EH (cell line): ENCODE measurements at places on chromosomes 13 and 19.

GRCh38 chr19:40422748-40423566 lies 2.8 kb downstream of the SERTAD1 start:
- no peak for DNase-seq

DNA sequence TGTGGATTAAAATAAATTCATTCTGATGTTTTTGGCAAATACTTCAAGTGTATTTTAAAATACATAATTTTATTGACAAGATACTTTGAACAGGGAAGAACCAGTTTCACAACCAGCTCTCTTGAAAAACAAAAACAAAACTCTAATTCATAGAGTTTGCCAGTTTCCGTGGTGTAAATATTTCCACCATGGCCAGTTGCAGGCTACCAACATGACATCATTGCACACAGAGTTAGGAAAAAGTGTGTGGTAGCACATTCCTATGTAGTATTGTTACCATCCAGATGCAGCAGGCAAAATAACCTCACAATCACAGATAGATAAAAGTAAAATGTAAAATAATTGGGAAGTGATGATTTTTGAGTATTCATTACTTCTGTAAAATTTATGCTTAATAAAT lies 7.7 kb upstream of the RNF113B start:
- DNase-seq: peak; percentile 58

GRCh38 chr13:111323549-111323948 lies 3.1 kb downstream of the TEX29 start:
- no peak for DNase-seq

- peak; percentile 76 for DNase-seq
Observed at GRCh38 chr13:49097374-49097773, 121.7 kb downstream of the FNDC3A start.

DNA sequence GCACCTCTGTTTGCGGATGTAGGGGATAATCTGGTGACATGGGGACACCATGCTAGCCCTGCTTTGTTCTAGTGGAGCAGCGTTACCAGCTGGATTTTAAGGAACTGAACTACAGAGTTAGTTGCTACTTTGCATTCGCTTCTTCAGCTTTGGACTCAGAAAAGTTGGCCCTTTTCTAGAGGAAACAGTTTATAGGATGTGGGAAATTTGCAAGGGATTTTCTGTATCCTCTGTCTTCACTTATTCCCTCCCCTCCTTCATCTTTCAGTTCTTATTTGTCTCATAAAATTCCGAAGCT lies 2.1 kb downstream of the GATAD2A start:
- DNase-seq: no peak

GRCh38 chr19:17580470-17581144 lies 25.2 kb downstream of the COLGALT1 start:
- no peak for DNase-seq

- DNase-seq: peak; percentile 86
Observed at GRCh38 chr13:21033856-21034602, 27.4 kb downstream of the LATS2 start.

DNA sequence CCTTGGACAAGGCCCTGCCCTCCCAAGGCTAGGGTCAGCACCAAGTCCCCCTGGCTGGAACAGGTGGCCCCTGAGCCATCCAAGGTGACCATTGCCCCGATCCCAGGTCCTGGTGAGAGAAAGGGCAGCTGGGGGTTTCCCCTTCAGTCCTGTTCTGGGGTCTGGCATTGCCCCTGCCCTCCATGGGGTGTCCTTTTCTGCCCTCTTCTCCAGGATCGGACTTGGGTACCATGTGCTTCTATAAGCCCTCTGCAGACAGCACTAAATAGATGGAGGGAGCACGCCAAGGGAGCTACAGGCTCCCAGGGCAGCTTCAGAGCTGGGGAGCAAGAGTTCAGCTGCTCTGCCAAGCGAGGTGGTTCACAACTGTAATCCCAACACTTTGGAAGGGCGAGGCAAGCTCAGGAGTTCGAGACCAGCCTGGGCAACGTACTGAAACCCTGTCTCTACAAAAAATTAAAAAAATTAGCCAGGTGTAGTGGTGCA lies 13.5 kb upstream of the KCNN1 start:
- no peak for DNase-seq

- no peak for DNase-seq
Observed at GRCh38 chr19:31100206-31100590, 249.0 kb downstream of the TSHZ3 start.

DNA sequence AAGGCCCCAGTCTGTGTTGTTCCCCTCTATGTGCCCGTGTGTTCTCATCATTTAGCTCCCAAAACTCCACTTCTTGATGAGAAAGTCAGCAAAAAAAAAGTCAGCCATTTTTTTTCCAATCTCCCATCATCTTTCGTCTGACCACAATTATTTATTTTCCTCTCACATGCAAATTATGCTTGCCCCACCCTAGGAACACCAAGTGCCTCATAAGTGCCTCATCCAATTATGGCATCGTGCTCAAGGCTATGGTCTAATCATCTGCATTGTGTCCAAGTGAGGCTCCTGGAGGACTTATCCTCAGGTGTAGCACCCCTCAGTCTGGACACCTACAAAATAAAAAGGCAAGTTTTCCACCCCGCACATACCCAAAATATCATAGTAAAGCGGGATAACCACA lies 20.8 kb upstream of the IPO5 start:
- no peak for DNase-seq

DNA sequence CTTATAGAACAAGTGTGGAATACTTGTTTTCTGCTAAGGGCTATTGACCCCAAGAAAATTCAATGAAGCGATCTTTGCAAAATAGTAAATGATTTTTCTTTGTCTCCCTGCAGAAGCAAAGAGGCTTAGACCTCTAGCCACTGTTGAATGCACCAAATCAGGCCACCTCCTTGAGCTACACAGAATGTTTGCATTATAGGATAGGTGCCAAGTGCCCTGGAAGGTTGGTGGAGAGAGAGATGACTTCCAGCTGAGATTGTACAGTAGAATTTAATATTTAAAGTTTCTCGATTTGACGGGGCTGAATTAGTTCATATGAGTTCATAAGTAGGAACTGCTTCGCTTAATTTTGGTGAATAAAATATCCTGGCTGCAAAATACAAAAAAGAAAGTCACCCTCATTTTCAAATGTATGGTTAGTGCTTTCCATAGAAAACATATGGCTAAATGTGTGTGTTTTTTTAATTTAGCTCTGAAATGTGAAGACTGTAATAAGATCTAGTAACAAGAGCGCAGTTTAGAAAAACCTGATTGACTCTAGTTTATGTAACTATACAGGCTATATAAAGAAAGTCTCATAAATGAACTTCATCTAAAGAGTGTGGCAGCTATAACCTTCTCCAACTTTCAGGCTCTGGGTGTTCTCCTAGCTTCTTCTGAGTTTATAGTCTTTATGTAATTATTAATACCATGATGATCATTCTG lies 41.6 kb downstream of the LRCH1 start:
- no peak for DNase-seq

DNA sequence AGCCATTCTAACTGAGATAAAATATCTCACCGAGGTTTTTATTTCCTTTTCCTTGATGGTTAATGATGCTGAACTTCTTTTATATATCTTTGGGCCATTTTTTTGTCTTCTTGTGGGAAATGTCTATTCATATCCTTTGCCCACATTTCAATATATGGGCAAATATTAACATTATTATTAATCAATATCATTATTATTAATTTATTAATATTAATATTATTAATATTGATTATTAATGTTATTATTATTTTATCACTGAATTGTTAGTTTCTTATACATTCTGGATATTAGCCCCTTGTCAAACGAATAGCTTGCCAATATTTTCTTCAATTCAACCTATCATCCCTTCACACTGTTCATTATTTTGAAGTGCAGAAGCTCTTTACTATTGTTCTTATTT lies 2203.6 kb downstream of the PCDH9 start:
- no peak for DNase-seq

GRCh38 chr13:39578821-39579291 lies 24.1 kb downstream of the LHFPL6 start:
- DNase-seq: peak; percentile 4

- no peak for DNase-seq
Observed at GRCh38 chr19:30898353-30899103, 450.7 kb downstream of the TSHZ3 start.

DNA sequence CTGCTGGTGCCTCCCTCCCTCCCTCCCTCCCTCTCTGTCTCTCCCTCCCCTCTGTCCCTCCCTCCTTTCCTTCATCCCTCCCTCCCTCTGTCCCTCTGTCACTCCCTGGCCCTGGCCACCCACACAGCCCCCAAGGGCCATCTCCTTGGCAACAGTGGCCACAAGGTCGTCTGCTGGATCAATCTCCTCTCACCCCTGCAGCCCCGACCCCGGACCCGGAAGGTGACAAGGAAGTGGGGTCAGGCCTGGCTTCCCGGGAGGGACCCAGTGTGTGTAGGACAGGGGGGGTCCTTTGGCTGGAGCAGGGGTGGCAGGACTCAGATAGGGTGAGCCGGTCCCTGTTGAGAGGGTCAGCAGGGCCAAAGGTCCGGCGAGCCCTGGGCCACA lies 21.9 kb upstream of the TCF3 start:
- no peak for DNase-seq

- peak; percentile 81 for DNase-seq
Observed at GRCh38 chr19:55283548-55284377, at the start of gene BRSK1. TSS of gene BRSK1 (plus strand) at chr19:55283997. CDS start at chr19:55284443, 446 bp downstream.

DNA sequence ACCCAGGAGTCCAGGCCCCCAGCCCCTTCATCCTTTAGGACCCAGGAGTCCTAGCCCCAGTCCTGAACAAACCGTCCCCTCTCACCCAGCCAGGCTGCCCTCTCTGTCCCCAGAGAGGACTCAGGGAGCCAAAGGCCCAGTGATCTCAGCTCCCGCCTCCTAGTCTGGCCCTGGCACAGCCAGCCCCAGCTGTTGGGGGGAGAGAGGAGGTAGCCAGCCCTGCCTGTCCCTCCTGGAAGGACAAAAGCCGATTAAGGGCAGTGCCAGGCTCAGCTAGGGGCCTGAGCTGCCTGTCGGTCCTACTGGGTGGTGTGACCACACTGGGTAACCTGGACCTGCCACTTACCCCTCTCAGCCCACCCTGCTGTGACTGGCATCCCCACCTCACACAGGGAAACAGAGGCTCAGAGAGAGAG lies 14.5 kb downstream of the LIPE start:
- no peak for DNase-seq

DNA sequence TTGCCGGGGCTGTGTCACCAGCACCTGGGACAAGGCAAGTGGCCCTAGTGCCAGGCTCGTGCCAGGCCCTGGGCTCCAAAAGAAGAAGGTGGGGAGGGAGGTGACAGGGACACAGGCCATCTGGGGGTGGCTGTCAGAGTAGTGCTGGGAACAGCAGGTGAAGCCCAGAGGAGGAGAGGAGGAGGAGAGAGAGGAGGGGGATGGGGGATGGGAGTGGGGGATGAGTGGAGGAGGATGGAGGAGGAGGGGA lies 18.7 kb downstream of the LSM4 start:
- peak; percentile 18 for DNase-seq

DNA sequence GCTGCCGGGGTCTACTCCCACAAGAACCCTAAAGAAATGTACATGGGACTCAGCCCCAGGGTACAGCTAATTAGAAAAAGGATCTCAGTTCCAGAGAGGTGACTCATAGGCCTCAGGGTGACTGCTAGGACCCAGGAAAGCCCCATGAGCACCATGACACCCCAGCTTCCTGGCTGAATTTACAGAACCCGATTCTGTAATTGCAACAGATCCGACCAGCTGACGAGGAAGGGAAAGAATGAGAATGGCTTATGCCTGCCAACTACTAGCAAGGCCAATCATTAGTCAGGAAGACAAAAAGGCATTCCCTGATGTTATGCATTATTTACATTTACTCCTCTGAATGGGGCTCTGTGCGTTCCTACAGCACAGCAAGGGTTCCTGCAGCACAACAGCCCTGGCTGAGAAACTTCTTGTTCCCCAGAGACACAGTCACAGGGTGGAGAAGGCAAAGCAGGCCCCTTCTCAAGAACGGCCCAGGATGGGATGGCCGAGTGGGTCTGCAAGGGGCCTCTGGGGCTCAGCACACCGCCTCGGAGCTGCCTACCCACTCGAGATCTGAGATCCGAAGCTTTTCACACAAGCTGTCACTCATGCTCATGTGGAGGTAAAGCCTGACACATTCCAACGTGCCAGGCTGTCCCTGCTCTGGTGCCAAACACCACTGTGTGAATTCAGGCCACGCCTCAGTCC lies 27.2 kb downstream of the PBX4 start:
- peak; percentile 99 for DNase-seq

DNA sequence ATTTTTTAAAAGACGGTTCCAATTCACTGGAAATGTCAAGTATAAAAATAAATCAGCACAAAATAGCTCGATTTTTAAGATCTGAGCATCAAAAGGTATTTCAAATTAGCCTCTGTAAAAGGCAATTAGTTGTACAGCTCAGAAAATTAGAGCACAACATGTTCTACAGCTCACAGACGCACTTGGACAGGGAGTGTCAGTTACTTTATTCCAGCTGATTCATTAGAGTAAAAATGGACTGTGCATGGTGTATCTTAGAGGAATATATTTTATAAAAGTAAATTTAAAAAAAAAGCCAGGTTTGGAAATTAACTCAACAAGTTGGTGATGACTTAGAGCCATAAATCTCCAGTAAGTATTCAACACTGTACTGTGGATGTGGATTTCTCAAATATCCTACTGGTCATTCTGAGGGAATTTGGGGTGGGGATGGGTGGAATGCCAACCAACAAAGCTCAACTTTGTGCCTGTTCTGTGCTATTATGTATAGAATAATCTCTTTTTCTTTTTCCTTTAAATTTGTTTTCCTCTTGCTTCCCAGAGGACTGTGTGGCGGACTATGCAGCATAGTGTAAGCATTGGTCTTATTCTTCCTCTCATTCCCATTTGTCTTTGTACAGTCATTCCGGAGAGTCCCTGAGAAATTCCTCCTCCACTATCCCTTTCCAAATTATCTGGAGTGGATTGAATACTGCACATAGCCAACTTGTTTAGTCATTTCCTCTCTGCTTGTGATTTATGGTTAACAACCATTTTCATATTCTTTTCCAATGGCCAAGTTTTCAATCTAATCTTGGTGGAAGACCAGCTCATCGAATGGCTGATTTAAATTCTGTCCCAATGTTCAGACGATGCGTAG lies 169.3 kb downstream of the DCT start:
- DNase-seq: peak; percentile 92

- DNase-seq: peak; percentile 43
Observed at GRCh38 chr13:94311893-94312292, 167.6 kb downstream of the DCT start.

GRCh38 chr13:80171096-80171495 lies 169.8 kb downstream of the SPRY2 start:
- no peak for DNase-seq

- no peak for DNase-seq
Observed at GRCh38 chr13:76474356-76474755, 411.8 kb downstream of the KCTD12 start.

DNA sequence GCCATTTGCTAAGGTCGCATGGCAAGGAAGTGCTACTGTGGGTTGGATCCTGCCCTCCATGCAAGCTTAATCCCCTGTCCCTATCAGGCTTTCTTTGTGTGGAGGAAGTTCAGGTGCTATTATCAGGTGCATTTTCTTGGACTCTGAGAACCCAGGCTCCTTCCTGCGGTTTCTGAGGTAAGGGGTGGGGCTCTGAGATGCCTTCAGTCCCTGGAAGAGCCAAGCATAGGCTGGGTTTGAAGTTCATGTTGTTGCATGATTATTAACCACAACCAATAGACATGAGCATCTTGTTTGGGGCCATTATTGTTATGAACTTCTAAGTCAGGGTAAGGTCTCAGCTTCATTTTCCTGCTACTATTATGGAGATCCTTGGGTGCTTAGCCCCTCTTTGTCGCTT lies 109.5 kb downstream of the NALCN start:
- DNase-seq: no peak
